ENCODE measurements at places on chromosomes 12 and 14.

DNA sequence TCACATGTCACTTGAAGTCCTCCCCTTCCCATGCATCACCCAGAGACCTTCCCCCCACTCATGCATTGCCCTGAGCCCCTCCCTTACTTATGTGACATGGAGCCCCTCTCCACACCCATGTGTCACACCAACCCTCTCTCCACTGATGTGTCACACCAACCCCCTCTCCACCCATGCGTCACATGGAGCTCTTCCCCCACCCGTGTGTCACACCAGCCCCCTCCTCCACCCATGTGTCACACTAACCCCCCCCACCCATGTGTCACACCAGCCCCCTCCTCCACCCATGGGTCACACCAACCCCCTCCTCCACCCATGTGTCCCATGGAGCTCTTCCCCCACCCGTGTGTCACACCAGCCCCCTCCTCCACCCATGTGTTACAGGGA, 30.4 kb downstream of the RTL1 start:
- no peak for DNase-seq

GRCh38 chr12:111437816-111438454, 32.2 kb downstream of the SH2B3 start:
- no peak for DNase-seq

DNA sequence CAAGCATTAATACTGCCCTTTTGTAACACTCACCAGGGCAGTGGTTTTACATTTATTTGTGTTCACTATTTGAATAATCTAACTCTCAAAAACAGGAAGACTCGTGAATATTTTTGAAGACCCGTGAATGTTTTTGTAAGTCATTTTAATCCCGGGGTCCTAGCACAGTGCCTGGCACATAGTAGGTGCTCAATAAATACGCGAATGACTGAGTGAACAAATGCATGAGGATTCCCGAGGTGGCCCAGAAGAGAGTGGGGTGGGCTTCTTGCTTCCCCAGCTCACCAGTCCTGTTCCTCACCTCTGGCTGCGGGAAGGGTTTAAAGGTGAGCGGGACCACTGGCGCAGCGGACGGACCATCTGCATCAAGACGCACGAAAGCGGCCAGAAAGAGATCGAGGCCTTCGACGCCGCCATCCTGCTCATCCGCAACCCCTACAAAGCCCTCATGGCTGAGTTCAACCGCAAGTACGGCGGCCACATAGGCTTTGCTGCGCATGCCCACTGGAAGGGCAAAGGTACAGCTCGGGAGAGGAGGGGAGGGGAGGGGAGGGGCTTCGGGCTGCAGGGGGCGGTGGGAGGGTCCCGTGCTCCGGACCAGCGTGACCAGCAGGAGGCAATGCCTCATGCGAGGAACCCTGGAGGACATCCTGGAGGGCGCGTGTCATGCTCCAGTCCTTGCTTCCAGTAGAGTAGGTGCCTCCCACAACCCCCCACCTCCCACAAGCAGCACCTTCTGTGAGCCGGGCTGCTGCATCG, 98.9 kb downstream of the CMKLR1 start:
- DNase-seq = no peak

GRCh38 chr14:56414236-56414635, 165.4 kb upstream of the TMEM260 start:
- DNase-seq = no peak

DNA sequence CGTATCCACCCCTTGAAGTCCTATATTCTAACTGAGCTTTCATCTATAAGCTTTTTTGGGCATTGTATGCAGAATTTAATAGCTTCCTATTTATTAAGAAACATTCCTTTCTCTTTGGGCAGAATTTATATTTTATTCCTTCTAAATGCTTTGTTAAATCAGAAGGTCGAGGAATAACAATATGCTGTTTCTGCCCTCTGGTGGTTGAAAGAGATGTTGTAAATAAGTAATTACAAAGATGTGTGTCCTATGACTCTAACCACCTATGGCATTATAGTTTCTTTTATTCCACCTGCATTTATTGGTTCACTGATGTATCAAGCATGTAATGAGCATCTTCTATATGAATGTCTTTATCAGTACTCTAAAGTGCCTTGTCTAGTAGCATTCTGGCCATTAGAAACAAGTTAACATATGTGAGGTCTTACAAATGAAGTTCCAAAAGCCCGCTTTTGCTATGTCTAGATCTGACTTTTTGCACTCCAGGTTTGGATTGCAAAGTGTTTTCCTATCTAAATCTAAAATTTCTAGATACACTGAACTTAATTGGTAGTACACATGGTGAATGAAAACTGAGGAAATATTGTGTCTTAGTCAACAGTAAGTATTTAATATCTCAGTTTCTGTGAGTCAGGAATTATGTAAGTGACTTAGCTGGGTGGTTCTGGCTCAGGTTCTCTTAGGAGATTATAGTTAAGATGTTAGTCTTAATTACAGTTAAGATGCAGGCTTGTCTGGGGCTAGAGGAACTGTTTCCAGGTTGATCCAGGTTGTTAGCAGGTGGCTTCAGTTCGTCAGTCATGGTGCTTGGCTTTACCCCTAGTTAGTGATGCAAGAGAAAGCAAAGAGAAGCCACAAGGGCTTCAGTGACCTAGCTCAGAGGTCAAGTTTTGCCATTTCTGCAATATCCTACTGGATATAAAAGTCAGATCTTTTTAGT, 57.5 kb downstream of the PLEKHA5 start:
- no peak for DNase-seq

DNA sequence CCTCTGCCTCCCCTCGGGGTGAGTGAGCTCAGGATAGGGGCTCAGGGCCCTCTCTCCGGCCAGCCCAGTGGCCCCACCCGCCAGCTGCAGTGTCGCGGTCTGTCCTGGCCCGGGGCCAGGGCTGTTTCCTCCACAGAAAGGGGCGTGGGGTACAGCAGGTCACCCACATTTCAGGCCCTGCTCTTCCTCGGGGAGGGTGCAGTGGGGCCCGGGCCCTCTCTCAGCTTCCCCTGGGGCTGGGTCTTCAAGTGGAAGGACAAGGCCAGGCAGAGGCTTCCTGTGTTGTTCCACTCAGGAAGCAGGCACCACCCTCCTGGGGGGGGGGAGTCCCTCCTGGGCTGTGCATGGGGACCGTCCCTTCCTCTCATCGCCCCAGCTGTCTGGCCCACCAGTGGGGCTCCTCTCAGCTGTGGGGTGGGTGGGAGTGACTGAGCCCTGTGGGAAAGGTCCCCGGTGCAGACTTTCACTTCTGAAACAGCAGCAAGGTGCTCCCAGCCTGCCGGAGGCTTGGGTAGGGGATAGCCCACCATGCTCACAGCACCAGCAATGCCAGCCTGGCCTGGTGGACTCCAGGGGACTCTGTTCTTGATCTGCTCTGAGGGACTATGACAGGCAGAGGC, 3.7 kb downstream of the GPR132 start:
- DNase-seq = no peak

GRCh38 chr14:65210118-65210821, 108.0 kb upstream of the MAX start:
- DNase-seq = no peak

- no peak for DNase-seq
Measured at GRCh38 chr12:76341436-76342030, 6.7 kb downstream of the BBS10 start.

GRCh38 chr14:24389226-24389848, 9.5 kb upstream of the NYNRIN start:
- no peak for DNase-seq

GRCh38 chr14:94476023-94476422, at the start of gene SERPINA9:
TSS of gene SERPINA9 (minus strand) at chr14:94476197. CDS start at chr14:94469840, 6,357 bp downstream.
- no peak for DNase-seq

GRCh38 chr12:121575952-121576625, 4.7 kb downstream of the KDM2B start:
- no peak for DNase-seq

- DNase-seq = no peak
Measured at GRCh38 chr12:31952418-31952817, 6.8 kb upstream of the RESF1 start.

DNA sequence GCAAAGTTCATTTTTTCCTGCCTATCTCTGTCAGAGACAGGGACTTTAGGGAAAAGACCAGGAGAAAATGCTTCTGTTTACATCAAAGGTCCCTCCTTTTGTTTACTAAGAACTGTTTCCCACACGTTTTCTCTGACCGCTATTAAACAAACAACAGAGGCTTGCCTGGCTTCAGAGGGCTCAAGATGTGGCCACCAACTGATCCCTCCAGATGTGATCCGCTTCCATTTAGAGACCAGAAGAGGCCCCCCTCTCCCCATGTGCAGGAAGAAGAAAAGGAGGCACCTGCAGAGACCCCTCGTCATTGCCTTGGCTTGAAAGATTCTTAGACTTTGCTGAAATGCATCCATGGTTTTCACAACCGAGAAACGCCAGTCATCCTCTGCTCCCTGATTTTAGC, 217.9 kb upstream of the PWP1 start:
- DNase-seq = no peak

- DNase-seq = no peak
Measured at GRCh38 chr14:26730929-26731618, 133.2 kb upstream of the NOVA1 start.

- DNase-seq = no peak
Measured at GRCh38 chr14:83864106-83864505, 1665.8 kb upstream of the FLRT2 start.

DNA sequence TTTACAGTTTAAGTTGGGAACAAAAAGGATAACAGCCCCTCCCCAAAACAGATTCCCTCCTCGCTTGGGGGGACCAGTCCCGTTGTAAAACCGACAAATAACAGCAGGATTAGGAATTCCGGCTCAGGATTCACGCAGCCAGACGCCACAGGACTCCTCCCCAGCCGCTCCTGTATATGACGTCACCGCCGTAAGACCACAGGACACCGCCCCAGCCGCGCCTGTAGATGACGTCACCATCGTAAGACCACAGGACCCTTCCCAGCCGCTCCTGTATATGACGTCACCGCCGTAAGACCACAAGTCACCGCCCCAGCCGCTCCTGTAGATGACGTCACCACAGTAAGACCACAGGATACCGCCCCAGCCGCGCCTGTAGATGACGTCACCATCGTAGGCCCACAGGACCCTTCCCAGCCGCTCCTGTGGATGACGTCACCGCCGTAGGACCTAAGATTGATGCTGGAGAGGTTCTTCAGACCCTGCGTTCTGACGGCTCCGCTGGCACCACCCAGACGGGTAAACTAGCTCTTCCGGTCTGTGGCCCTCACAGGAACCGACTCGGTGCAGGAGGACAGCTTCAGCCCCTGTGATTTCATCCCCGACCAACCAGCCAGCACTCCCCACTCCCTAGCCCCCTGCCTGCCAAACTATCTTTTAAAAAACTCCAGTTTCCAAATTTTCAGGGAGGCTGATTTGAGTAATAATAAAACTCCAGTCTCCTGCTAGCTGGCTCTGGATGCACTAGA, 43.9 kb upstream of the FBRSL1 start:
- DNase-seq = no peak

DNA sequence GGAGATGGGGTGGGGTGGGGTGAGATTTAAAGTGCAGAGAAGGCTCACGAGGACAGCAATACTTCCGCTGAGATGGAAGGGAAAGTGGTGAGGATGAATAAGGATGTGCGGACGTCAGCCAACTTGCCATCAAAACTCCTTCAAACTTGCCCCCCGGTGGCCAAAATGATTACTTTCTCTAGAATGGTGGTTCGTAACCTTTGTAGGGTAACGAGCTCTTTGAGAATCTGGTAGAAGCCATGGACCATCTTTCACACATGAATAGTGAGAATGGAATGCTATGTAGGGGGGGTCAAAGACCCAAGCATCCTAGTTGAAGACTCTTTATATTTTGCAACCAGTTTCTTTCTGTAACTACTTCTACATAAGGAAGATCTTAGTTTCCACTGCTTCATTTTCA, 245.9 kb upstream of the DDHD1 start:
- DNase-seq = no peak

DNA sequence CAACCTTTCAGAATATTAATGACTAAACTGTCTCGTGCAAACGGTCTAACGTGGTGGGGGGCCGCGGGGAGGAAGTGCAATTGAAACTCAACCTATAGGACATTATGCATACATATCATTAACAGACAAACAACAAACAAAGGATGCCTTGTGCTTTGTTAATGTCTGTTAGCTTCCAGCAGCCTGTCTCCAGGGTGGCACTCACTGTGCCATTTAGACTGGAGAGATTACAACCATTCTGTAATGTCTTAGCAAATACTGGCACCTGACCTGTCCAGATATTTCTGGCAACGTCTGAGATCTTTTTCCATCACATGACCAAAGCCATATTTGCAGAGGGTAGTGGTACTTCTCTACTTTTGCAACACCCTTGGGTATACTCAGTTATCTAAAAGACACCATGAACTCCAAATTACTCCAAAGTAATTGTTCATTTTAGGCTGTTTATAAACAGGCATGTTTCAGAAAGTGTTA, 11.6 kb downstream of the BHLHE41 start:
- DNase-seq = no peak

- DNase-seq = no peak
Measured at GRCh38 chr14:39733741-39734140, 301.5 kb upstream of the FBXO33 start.

DNA sequence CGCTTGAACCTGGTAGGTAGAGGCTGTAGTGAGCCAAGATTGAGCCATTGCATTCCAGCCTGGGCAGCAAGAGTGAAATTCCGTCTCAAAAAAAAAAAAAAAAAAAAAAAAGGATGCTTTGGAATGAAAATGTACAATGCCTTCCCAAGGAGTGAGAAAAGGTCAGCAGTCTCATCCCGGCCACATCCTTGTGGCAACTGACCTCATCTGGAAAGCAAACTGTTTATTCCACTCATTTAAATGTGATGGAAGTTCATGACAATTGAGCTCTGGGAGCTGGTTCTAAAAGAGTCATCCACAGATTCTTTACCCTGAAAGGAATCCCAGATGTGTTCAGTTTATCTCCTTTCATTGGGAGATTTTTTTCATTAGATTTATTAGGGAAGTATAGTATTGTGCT, 19.4 kb upstream of the LIMA1 start:
- no peak for DNase-seq

DNA sequence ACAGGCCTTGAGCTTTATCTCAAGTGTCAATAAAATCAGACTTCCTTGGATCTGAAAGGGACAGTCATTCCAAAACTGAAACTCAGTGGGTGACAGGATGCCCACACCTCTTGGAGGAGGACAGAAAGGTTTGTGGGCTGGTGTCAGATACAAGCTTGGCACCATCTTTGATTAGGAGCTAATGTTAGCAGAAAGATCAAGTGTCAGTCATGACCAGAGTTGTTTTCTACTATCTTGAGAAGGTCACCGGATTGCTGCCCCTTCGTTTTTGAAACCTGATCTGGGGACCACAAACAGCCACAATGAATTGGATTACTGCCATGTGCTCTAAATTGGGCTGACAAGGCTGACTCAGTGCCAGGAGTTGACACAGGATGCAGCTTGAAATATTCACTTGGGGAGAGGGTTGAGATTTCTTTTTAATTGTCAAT, 88.3 kb downstream of the OTOGL start:
- no peak for DNase-seq

- no peak for DNase-seq
Measured at GRCh38 chr12:111728795-111729194, 37.9 kb upstream of the ALDH2 start.

Data from cerebellar nuclear complex (tissue), 1 donor.